ENCODE measurements at places on chromosomes 3 and 15.

GRCh38 chr3:110016235-110016815 is 679.0 kb upstream of the DPPA4 start:
- DNase-seq: no peak

- no peak for DNase-seq
Observed at GRCh38 chr3:51283421-51283820, 101.7 kb upstream of the MANF start.

GRCh38 chr15:89963301-89964231 is 37.6 kb upstream of the ZNF710 start:
- DNase-seq: no peak

DNA sequence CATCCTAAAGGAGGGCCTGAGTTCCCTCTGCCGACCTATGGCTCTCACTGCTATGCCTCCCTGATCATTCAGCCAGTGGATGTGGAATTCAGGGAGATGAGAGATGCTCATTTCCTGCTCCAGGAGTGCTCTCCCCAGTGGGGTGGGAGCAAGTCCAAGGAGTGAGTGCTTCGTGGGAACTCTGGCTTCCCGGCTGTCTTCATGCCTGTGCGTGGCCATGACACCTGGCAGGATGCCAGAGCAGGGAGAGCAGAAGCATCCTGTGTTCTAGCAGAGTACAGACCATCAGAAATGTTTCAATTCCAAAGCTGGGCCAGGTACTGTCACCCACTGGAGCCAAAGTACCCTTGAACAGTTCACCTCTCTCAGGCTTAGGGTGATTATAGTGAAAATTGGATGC is 45.1 kb downstream of the APH1B start:
- DNase-seq: no peak

DNA sequence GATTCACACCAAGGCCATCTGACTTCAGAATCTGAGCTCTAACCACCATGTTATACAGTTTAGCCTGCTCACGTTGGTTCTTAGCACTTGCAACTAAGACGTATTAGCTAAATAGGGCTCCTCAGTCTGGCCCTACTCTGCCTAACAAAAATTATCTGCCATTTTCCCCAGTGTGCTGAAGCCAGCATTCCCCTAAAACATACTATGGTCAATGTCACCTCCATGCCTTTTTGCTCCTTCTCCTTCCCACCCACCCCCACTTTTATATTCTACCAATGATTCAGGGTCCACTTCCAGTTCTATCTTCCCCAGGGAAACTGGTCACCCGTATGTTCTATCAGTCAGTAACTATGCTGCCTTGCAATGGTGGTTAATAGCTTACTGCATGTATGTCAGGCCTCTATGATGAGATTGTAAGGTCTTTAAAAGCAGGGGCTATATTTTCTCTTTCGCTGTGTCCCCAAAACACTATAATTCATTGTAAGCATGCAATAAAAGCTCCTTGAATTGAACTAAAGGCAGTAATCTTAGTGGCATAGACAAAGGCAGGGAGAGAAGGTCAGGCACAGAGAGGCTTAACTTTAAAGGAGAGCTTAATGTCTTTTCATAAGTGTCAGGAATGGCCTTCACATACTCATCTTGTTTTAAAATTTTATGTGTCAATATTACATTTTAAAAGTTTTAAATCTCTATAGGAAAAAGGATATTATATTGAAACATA is 23.3 kb downstream of the POPDC2 start:
- no peak for DNase-seq

- no peak for DNase-seq
Observed at GRCh38 chr15:51759557-51760070, 8.2 kb downstream of the TMOD2 start.

DNA sequence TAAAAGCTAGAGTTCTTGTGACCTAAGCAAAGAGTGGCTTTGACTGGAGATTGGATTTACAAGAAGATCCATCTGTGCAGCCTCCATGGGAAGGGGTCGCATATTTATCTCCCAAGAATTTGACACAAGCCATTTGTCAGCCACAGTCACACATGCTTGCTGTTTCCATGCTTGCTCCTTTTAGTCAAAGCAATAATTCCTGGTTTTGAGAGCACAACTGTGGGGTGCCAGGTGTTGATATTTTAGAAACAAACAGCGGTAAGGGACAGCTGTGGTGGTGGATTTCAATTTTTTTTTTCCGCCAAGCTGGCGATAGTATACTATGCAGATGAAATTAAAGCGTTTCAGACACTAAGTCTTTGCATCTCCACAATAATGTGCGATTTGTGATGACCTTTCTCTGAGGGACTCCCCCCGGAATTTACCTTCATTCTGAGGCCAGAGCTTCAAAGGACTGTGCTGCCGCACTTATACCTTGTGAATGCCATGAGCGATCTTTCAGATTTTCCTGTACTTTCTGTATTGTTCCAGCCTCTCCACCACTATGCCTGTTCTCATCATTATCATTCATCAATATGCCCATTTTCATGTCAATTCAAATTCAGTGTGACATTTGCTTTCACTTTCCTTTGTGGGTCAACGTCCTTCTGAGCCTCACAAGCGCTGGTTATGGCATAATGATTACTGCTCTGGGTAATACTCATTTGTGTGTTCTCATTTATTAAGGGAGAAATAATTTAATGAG is 108.2 kb upstream of the KBTBD8 start:
- DNase-seq: no peak

GRCh38 chr3:176992565-176992964 is 204.7 kb downstream of the TBL1XR1 start:
- DNase-seq: no peak

- DNase-seq: no peak
Observed at GRCh38 chr3:49655731-49656285, 18.3 kb upstream of the APEH start.

DNA sequence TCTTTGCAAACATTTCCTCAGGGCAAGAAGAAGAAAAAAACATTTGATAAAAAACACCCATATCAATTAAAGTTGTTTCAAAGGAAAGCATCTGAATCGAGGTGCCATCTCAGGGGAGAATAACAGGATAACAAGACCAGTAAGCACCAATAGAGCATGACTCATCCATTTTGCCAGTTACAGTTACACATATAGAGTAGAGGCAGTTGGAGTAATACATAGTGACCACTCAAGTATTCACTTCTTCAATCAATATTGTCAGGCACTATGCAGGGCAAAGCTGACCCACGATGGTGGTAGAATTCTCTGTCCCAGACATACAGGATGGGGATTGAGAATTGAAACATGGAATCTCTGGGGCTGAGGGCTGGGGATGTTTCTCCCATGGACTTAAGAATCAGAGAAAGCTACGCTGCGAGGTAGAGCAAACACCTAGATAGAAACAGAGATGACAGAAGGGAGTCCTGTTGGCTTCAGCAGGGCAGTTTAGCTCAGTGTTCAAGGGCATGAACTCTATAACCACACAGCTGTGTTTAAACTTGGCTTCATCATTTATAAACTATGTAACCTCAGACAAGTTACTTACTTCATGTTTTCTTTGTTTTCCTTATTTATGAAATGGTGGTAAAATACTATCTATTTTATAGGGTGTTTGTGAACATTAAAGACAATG is 186.4 kb upstream of the NANOGP8 start:
- no peak for DNase-seq

DNA sequence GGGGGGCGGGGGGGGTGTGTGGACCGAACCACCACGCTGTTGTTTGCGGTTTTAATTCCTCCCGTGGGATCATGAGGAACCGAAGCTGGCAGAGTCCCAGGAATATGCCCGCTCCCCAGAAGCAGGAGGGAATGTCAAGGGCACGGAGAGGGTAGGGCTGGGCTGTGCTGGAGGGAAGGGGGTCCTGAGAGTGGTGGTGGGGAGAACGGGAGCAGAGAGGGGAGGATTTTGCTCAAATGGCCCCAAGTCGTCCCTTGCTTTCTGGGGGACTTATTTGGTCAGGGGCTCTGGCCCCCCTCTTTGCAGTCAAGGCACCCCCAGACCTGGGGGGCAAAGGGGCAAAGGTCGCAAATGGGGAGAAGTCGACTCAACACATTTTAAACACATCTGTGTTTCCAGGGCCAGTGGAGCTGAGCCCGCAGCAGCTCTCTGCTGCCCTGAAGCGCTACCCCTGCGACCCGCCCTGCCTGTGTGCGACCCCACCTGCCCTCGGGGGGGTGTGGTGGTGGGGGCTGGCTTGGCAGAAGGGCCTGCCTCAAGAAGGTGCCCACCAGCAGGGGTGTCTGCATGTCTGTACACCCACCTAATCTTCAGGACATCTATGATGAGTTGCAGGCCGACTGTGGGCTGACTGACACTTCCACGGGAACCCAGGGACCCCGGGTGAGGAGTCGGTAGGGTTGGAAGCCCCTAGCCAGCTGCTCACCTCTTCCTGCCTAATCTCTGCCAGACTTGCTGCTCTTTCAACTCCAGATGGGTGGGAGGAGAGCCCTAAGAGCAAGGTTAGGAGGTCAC is 602 bp upstream of the ATP2B2 start:
- DNase-seq: no peak

- no peak for DNase-seq
Observed at GRCh38 chr3:52277972-52278509, 408 bp downstream of the WDR82 start.

DNA sequence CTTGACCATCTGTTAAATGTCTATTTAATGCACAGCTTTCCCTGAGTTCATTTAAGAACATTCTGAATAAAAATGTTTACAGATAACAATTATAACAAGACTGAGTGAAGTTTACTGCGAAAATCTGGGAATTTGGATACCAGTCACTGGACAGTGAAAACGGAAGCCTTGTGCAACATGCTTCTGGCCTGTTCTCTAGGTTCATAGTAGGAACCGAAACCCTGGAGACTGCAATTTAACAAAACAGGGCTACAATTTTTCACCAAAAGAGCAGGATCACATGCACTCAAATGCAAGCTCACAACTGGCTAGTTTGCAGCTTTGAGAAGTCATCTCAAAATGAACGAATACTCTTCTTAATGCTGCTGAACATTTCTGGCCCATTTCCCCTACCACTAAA is 435.9 kb downstream of the NR2F2 start:
- DNase-seq: no peak

DNA sequence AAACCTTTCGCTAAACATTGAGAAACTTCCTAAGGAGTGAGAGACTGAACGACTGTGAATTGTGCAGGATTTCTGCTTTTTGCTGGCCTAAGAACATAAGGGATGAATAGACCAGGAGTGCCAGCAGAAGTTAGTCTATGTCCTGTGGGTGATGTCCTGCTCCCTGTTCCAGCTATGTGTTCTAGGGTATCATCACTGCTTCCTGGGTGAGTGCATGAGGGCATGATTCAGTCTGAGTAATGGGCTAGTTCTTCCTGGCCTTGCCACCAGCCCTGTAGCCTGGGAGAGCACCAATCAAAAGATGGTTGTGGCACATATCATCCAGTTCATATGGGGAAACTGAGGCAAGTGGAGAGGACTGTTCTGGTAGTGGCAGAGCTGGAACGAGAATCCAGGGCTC is 153.9 kb upstream of the TPM1 start:
- DNase-seq: no peak

DNA sequence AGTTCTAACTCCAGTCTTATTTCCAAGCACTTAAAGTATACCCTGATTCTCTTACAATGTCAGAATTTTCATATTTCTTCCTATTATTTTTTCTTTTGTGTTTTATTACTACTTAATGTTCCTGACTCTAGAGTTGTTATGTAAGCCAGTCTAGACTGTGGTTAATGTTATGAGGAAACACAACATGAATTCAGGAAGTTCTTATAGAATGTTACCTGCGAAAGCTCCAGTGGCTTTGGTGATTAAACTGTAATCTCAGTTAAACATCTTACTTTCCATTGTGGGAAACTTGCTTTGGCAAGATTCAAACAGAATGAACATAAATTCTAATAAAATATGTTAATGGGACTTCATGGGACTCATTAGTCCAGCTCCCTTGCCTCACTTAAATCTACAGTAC is 36.6 kb upstream of the CHL1 start:
- DNase-seq: no peak

- DNase-seq: no peak
Observed at GRCh38 chr15:55279746-55280351, 9.8 kb downstream of the RAB27A start.

- DNase-seq: no peak
Observed at GRCh38 chr15:80160570-80161156, 7.9 kb downstream of the FAH start.

GRCh38 chr3:79534727-79535126 is 233.1 kb downstream of the ROBO1 start:
- DNase-seq: no peak

DNA sequence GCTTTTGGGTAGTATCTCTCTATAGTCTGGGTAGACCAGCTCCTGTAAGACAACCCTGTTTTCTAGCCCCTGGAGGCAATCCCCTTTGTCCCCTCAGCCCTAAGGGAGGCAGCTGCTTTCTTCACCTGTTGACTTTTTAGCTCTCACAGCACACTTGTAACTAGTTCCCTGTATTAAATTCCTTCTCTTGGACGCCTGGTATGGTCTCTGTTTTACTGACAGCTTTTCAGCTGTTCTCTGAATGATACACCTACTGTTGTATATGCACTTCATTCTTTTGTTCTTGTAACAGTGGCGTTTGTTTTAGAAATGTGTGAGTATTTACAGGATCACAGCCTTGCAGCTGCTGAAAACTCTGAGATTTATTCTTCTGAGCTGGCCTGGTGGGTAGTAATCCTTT is 413.0 kb upstream of the RBMS3 start:
- no peak for DNase-seq

DNA sequence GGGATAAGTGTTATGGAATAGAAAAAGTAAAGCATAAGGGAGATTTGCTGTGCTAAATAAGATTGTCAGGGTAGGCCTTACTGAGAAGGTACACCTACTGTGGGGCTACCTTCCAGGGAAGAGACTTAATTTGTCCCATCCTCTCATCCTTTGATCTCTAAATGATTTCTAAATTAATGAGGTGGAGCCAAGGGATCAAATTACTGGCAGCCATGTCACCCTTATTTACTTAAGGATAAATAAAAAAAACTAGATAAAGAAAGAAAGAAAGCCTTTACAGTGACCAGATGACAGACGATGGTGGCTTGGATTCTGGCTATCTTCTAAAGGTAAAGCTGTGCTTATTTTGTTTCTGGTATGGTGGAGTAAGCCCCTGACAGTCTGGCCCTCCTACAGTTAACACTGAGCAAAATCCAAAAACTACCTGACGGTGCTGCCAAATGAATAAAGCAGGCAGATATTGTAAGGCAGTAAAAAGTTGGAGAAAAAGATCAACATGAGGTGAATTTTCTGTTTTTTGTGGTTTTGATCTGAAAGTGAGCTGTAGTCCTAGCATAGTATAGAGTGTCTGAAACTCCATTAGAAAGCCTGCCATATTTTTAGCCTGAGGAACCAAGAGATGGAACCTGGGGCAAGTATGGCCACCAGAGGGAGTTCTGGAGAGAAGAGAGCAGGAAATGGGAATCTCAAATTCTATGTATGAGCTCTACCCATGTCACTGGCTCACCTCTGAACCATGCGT is 285.1 kb upstream of the MANF start:
- DNase-seq: no peak

GRCh38 chr3:187522890-187523289 is 147.3 kb downstream of the SST start:
- DNase-seq: no peak

DNA sequence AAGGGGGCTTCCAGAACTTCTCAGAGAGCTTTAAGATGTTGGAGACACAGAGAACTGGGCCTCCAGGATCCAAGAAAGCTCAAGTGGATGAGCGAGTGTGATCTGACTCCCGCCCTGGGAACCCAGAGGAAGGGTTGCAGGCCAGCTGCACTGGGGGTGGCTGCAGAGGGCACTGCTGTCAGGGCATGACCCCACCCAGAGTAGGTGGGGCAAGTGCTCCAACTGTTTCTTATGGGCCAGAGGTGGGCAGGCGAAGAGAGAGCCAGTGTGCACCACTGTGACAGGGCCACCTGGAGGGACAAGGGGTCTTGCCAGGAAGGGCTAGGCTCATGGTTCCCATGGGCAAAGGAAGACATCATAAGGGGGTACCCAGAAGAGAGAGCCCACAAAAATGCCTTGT is 48.8 kb downstream of the EXOG start:
- no peak for DNase-seq

Data from stimulated activated CD4-positive, alpha-beta T cell treated with anti-CD3 and anti-CD28 coated beads, TNF-alpha, amount 100 ng/mL, for 4 hours (primary cell).